ENCODE measurements at places on chromosomes 2 and 18.

GRCh38 chr2:74010087-74010541 lies 25.4 kb downstream of the TET3 start:
- DNase-seq: no peak

- no peak for DNase-seq
Observed at GRCh38 chr2:215653344-215654030, 217.6 kb upstream of the FN1 start.

GRCh38 chr2:152376385-152376784 lies 41.4 kb downstream of the FMNL2 start:
- DNase-seq: no peak

- DNase-seq: no peak
Observed at GRCh38 chr18:74534981-74535649, 815 bp downstream of the CNDP1 start.

- no peak for DNase-seq
Observed at GRCh38 chr2:189624648-189625355, 36.5 kb upstream of the ASNSD1 start.

- DNase-seq: no peak
Observed at GRCh38 chr2:211900000-211900399, 638.6 kb downstream of the ERBB4 start.

GRCh38 chr18:37313624-37314023 lies 252.0 kb downstream of the CELF4 start:
- DNase-seq: no peak

DNA sequence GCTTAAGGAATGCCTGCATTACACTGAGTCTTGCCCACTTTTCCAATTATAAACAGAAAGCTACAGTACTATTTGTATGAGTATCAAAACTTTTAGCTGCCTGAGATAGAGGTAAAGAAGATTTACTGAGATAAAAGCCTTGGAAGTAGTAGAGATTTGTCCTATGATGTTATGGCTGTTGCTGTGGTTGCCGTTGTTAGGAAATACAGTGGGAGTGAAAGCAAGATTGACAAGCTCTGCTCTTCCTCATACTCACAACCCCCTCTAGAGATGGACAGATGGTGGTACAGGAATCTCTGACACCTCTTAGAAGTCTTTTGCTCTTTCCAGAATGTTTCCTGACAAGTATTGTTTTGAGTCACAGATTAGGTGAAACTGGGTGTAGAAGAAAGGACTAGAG lies 242.5 kb downstream of the RPIA start:
- no peak for DNase-seq

GRCh38 chr2:24754985-24755705 lies 38.0 kb downstream of the PTRHD1 start:
- no peak for DNase-seq

- no peak for DNase-seq
Observed at GRCh38 chr2:209121691-209122090, 302.2 kb upstream of the MAP2 start.

DNA sequence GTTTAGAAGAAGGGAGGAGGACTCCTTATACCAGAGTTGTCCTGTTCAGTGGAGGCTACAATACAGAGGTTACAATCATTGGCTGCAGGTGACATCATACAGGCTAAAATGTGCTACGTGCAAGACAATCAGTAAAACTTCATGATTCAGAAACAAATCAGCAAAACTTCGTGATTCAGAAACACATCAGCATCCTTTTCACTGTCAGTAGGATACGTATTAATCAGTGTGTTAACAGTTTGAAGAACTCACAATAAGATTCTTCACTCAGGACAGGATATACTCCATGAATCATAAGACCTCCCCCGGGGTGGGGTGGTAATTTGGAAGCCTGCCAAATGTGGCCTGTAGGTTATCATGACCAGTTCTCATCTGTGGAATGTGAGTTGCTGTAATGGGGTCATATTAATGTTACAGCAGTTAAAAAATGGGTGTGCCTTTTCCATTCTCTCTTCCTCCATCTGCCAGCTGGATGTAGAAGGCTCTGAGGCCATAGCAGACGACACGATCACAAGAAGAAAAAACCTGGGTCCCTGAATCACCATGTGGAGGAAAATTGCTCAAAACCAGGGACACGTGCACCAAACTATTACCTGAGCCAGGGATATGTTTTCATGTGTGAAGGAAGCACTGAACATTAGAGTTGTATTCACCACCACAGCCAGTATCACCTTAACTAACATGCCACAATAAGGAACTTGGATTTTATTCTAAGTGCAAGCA lies 134.8 kb upstream of the CREB1 start:
- peak; percentile 83 for DNase-seq

DNA sequence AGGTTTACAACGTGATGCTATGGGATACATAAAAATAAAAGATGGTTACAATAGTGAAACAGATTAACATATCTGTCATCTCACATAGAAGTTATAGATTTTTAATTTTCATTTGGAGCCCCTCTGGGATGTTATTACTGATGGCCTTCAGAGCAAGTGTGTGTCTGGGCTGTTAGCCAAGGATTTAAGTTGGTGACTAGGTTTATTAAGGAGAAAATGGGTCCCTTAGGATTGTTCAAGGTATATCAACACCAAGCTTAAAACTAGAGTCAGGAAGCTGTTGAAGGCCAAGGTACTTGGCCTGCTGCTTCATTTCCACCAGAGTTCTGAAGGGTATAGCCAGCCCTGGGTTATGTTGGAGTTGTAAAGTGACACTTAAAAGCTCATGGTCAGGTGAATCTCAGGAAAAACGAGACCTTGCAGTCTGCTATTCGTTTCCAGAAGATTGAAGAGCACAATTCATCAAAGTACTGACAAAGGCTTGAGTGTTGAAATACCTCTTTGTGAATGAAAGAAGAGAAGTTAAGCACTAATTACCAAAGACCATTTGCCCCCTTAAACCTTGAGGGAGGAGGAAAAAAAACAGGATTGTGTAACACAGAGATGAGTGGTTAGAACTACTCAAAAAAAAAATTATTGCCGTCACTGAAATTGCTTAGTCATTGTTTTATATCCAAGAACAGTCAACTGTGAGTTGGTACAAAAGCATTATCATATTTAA lies 48.4 kb downstream of the MAP2 start:
- no peak for DNase-seq

GRCh38 chr18:41144441-41144840 lies 810.6 kb upstream of the PIK3C3 start:
- no peak for DNase-seq

- DNase-seq: no peak
Observed at GRCh38 chr2:239908308-239908707, 116.8 kb downstream of the NDUFA10 start.

GRCh38 chr2:26316845-26317244 lies 29.1 kb upstream of the SELENOI start:
- no peak for DNase-seq

DNA sequence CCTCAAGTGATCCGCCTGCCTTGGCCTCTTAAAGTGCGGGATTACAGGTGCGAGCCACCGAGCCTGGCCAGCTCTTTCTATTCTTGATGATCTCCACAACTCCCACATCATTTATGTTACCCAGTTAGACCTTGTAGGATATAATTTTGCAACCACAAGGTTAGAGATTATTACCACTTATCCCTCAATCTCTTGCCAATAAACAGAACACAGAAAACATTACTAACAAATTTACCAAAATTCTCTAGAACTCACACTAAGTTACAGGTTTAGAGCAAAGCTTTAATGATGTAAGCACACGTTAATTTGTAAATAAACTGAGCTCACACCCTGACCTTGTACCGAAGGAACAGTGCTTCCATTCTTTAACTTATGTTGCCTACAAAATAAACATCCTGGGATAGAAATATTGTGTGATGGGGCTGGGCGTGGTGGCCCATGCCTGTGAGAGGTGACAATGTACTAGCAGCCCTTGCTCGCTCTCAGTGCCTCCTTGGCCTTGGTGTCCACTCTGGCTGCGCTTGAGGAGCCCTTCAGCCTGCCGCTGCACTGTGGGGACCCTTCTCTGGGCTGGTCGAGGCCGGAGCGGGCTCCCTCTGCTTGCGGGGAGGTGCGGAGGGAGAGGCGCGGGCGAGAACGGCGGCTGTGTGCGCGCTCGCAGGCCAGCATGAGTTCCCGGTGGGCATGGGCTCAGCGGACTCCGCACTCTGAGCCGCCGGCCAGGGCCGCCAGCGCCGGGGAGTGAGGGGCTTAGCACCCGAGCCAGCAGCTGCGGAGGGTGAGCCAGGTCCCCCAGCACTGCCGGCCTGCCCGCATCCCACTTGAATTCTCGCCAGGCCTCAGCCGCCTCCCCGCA lies 42.1 kb upstream of the ITSN2 start:
- no peak for DNase-seq

- no peak for DNase-seq
Observed at GRCh38 chr2:84022810-84023431, 436.2 kb downstream of the SUCLG1 start.

GRCh38 chr2:234512884-234513669 lies 16.2 kb upstream of the ARL4C start:
- no peak for DNase-seq

DNA sequence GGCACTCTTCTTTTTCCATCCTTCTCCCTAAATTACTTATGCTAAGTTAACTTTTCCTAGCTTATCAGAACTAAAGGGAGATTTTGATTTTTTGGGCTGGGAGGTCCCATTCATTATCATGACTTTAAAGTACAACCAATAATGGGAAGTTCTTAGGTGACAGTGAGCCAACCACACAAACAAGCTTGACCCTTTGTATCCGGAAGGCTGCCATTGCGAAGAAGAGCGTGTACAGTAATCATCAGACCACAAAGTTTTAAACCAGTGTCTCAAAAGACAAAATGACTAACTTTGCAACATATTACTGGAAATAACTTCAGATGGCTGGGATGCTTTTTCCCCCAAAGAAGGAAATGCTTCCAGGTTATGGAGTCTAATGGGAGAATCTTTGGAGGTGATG lies 298.1 kb downstream of the TGIF1 start:
- DNase-seq: no peak

DNA sequence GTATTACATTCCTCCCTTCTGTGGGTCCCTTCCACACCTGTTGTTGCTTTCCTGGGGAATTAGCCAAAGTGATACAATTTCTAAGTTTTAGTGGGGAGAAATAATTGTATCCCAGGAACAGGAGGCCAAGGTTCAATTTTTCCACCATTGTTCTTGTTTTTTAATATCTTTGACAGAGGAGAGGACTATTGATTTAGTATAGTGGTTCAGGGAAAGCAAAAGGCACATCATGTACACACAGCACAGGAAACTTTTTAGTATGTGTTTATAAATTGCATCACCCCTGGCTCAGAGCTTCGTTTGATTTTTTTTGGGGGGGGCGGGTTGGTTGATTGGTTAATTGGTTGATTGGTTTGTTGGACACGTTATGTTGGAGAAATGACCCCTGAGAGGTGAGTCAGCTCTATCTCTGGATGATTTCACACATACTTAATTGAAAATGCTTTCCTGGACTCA lies 431.6 kb downstream of the PID1 start:
- no peak for DNase-seq

DNA sequence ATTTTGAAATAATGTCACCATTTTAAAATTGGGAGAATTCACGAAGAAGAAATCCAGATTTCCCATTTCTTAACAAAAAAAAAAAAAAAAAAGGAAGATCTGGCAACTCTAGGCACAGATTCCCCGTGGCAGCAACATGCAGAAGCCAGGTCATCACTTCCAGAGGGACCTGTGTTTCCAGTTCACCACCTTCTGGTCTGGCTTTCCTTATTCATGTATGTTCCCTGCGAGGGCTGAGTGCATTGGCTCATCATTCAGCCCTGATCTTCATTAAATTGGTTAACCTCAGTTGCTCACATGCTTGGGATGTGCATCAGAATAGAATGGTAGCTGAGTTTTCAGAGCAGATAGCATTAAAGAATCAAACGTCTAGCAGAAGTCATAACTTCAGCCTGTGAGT lies 25.0 kb upstream of the MAP3K20 start:
- no peak for DNase-seq

DNA sequence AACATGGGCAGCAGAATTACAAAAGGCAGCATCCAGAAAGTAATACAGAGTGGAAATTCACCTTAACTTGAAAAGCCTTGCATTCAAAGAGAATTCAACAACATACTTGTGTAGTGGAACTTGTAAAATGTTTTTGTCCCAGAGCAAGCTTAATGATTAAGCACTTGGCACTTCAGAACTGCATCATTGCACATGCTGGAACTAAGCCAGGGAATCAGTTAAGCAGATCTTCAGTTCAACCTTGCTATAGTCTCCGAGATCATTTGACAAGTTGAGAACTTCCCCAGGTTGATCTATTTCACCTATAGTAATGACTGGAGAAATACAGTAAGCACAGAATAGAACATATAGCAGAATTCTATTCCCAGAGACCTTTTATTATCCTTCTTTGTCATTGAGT lies 1337.2 kb upstream of the NXPH2 start:
- no peak for DNase-seq

DNA sequence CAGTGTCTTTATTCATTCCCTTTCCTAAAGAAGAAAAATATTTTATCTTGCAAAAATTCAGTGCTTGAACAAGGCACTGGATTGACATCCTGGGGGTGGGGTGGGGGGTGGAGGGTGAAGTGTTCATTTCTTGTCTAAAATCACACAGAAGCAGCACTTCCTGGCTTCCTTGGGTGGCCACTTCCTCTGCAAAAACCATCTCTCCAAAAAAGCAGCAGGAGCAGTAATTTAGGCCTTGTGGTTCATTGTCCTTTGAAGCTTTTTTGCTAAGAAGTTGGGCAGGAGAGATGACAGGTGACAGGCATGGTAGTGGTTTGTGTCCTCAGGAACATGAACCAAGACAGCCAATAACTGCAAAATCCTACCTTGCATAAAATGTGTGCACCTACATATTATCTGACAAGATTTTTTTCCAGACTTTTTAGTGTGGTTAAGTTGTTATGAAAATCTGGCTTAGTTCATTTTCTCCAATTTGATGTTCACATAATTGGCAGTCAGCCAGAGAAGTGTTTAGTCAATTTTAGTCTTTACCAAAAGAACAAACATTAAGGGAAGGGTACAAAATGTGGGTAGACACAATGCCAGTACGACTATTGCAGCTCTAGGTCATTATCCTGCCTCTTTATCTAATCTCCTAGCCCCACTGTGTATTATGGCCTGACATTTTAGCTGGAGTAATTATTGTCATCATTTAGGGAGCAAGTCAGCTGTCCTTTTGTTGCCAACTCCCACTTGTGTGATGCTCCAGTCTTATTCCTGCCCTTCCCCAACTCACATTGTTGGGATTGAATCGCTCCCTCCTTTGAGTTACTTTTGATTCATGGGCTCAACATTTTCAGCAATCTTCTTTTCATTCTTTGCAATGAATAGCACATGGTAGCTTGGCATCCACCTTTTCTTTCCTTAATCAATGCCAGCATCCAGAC lies 177.2 kb downstream of the MYO3B start:
- no peak for DNase-seq

- no peak for DNase-seq
Observed at GRCh38 chr2:213934560-213934959, 476.3 kb upstream of the VWC2L start.

GRCh38 chr2:23838581-23838980 lies 88.3 kb downstream of the ATAD2B start:
- no peak for DNase-seq

Measured in stimulated activated CD8-positive, alpha-beta memory T cell treated with anti-CD3 and anti-CD28 coated beads, Interleukin-7, amount 100 ng/mL, for 48 hours (primary cell).